ENCODE measurements at places on chromosomes 11 and 22.

GRCh38 chr11:84145616-84146185 lies 859.5 kb upstream of the CCDC90B start:
- no peak for DNase-seq

DNA sequence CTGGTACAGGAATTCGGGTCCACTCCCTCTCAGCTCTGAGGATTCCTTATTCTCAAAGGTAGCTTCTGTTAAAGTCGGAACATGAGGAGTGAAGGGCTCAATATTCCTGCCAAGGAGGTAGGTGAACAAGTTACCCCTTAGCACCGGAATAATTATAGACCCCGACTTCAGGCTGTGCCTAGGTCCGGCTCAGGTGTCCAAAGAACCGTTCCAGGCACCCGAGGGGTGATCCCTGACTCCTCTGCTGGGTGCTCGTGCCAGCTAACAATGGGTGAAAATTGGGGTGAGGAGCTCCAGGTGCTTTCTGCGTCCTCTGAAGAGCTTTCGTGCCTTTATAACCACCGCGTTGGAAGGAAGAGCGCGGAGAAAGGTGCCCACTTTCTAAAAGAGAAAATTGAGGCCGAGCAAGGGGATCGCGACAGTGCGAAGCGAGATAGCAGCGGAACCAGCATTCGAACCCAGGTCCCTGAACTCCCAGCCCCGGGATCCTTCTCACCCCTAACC lies 393 bp downstream of the CYB561A3 start:
- DNase-seq, result no peak

- no peak for DNase-seq
Measured at GRCh38 chr22:33271390-33272161, 213.4 kb upstream of the SYN3 start.

GRCh38 chr11:40323241-40323640 lies 1136.2 kb downstream of the LRRC4C start:
- no peak for DNase-seq

- DNase-seq, result no peak
Measured at GRCh38 chr22:50686794-50687193, 14.2 kb downstream of the SHANK3 start.
